ENCODE measurements at places on chromosomes 2 and 18.

GRCh38 chr2:43033016-43033270 is 193.5 kb downstream of the ZFP36L2 start:
- no peak for DNase-seq

GRCh38 chr2:215685238-215685990 is 249.5 kb upstream of the FN1 start:
- no peak for DNase-seq

DNA sequence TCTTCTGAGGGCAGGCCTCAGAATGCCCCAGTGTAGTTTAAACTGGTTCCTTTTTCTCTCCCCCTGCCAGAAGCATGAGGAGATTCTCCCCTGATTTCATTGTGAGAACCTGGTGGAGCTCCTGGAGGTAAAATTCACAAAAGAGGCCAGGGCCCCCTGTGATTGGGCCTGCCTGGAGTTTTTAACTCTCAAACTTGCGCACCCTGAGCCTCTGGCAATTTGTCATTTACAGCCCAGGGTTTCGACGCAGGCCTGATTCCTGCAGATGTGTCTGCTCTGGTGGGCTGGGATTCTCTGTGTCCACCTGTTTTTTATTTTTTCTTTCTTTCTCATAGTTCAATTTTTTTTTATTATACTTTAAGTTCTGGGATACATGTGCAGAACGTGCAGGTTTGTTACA is 157.9 kb downstream of the ASB1 start:
- DNase-seq = no peak

DNA sequence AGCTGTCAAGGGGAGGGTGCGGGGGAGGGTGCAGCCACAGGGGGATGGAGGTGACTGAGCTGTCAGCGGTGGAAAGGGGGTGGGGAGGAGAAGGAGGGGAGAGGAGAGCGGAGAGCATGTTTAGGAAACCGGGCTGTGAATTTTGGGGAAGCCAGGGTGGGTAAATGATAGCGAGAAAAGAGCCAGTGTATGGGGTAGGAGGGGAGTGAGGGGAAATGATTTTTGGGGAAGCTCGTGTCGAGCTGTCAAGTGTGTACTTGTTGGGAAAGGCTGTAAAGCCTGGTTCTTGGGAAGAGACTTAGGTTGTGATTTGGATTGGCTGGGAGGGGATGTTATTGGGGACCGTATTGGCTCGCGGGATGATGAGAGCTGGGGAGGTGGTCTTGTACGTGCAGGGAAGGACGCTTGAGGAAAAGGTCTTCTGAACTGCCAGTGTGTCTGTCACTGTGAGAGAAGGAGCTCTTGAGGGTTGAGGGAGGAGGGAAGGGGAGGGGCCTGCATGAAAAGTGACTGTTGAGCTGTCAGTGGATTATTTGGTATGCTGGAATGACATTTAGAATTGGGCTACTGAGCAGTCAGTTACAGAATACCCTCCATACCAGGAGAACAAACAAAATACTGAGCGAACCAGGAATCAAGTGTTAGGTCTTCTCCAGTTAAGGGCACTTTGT is 1.0 kb downstream of the UBR3 start:
- DNase-seq = peak; percentile 28

DNA sequence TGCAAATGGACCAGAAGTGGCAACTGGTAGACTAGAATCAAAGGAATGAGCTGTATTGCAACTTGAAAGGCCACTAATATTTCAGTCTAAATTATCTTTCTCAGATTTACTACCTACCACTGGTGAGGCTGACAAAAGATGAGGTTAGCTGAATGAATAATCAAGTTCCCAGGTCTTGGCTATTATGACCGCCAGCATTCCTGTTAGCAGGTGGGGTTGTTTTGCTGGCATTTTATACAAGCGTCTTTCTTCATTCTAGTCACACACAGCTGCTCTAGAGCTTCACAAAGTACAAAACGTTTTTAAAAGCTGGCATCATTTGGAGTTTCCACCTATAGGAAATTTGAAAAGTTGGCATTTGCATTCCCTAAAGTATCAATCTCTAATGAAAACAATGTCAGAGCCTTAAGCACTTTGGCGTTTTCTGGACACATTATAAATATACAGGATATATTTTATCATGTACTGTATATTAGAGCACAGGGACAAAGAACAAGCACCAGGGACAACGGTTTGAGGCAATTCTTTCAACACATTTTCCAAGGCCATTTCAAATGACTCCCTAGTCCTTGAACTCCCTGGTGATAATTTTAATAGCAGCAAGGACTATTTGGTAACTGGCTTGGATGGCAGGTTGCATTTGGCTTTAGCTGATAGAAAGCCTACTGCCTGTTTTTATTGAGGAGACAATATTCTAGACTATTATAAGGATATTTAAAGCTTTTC is 410.2 kb upstream of the CHST9 start:
- no peak for DNase-seq

Data from WERI-Rb-1 (cell line).